Activated CD8-positive, alpha-beta memory T cell treated with anti-CD3 and anti-CD28 coated beads for 1 hour (primary cell): ENCODE measurements at places on chromosomes 5 and 9.

GRCh38 chr5:166165596-166165995 lies 2125.8 kb upstream of the WWC1 start:
- no peak for DNase-seq

- DNase-seq, result no peak
These were observed 39.6 kb upstream of the TEX48 start for GRCh38 chr9:114721491-114722079.

- DNase-seq, result no peak
These were observed 134.1 kb downstream of the LURAP1L start for GRCh38 chr9:12908895-12909294.

- no peak for DNase-seq
These were observed 18.6 kb upstream of the PITX1 start for GRCh38 chr5:135052511-135053145.

GRCh38 chr5:9507974-9508373 lies 37.9 kb downstream of the SEMA5A start:
- no peak for DNase-seq

DNA sequence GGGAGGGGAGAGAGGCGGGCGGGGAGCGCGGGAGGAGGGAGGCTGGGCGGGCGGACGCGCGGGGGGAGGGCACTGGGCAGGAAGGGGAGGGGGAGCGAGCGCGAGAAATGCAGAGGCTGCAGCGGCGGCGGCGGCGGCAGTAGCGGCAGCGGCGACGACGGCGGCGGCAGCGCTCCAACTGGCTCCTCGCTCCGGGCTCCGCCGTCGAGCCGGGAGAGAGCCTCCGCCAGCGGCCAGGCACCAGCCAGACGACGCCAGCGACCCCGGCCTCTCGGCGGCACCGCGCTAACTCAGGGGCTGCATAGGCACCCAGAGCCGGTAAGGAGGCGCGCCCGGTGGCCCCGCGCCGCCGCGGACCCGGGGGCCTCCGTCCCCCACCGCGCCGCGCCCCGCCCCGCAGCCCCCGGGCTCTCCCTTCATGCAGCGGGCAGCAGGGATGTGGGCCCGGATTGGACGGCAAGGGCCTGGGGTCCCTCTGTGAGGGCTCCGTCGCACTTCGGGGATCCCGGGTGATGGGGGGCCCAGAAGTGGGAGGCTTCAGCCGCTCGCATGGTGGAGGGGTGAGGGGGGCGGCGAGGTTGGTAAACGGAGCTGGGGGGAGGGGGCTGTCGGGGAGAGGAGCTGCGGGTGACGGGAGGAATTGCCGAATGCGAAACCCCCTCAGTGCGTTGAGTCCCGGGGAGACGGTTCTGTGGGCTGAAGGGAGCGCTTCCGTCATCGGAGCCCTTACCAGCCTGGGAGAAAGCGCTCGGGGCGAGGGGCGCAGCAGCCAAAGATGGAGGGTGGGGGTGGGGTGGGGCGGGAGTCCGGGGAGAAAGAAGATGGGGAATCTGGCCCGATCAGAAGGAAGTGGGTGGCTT lies at the start of gene BASP1:
Gene BASP1, plus strand, starts transcription at position 139 of the 860 bp plus-strand sequence. CDS start 57,586 bp downstream, outside the sequence.
- DNase-seq, result no peak

DNA sequence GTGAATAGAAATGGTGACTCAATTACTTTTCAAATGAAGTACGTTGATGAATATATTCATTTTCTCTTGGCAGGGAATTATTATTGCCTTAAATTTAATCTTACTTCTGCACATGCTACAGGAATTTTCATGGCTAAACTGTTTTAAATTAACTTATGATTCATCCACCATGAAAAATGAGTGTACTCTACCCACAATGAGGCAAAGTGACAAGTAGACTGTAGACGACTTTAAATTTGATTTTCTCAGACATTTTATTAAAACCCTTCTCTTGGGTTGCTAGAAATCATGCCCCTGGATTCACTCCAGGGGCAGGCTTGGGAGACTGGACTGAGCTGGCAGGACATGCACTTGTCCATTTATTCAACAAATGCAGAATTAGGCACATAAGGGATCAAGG lies 23.5 kb upstream of the ERAP2 start:
- DNase-seq, result no peak

GRCh38 chr9:69671879-69672595 lies at the start of gene APBA1:
TSS of gene APBA1 (minus strand) at chr9:69672371.
- peak; percentile 27 for DNase-seq

- no peak for DNase-seq
These were observed 160.7 kb downstream of the TMEM38B start for GRCh38 chr9:105854783-105855724.

DNA sequence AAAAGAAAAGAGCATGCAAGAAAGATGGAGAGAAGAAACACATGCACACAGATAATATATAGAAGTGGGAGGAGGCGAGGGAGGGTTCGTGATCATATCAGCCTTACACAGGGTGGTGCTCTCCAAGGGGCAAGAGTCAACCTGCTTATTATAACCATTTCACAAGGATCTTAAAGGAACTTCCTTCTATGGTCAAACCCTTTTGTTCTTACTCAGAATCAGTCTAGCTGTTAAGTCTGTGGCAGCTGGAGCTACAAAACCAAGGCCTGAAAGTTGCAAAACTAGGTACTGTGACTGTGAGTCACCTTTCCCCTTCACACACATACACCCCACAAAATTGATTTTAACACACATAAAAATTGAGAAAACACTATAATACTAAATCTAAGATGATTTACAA lies 18.5 kb upstream of the ERMP1 start:
- DNase-seq, result no peak

DNA sequence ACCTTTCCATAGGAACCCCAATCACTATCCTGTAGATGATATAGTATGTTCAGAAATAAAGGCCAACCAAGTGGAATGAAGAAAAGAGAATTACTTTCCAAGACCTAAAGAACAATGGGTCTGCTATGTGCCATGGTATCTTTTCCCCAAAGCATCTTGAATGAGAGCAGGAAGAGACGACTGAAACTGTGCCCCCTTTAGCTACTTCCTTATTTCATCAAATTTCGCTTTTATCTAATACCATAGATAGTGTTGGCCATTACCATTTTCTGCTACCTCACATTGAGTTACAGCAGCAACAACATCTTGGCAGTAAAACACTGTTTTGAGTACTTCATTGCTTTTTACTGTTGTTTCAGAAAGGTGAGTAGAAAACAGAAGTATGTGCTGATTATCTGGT lies 266.6 kb downstream of the CD180 start:
- DNase-seq, result no peak

DNA sequence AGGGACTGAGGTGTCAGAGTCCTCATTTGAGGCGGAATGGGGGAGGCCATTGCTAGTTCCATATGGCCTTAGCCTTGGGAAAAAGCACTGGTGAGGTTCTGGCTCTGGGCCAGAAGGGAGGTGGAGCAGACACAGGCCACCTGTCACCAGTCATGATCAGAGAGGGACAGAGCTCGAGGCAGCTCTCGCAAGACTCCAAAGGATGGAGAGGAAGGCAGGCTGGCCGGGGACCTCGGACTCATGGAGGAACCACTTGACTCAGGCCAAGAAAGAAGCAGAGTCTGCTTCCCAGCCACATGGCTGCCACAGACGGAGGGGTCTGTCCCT lies 29.2 kb upstream of the NSMF start:
- DNase-seq, result no peak

GRCh38 chr5:158521995-158522394 lies 577.7 kb downstream of the EBF1 start:
- no peak for DNase-seq

GRCh38 chr9:6024035-6024554 lies 8.7 kb upstream of the RANBP6 start:
- DNase-seq, result no peak

GRCh38 chr5:133967698-133968203 lies 674 bp downstream of the C5orf15 start:
- DNase-seq, result no peak

DNA sequence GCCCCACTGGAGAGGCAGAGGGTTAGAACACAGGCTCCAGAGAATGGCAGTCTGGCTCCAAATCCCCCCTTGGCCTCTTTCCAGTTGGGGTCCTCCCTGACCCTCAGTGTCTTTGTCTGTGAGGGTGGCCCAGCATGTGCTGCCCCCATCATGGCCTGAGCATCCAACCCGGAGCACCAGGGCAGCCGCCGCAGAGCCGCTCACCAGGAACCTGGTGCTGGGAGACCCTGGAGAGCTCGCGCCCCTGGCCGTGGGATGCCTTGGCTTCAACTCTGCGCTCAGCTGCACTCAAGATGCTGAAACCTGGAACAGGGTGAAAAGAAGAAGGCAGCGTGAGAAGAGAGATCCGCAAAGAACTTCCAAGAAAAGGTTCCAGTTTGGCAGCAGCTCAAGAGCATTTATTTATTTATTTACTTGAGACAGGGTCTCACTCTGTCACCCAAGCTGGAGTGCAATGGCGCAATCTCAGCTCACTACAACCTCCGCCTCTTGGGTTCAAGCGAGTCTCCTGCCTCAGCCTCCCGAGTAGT lies 3.8 kb downstream of the CCDC187 start:
- DNase-seq, result no peak

- DNase-seq, result no peak
These were observed 244.8 kb downstream of the PBX3 start for GRCh38 chr9:125991886-125992529.

- no peak for DNase-seq
These were observed 452.1 kb upstream of the PTPRD start for GRCh38 chr9:11064909-11065308.

GRCh38 chr9:12882430-12882829 lies 107.6 kb downstream of the LURAP1L start:
- DNase-seq, result no peak

DNA sequence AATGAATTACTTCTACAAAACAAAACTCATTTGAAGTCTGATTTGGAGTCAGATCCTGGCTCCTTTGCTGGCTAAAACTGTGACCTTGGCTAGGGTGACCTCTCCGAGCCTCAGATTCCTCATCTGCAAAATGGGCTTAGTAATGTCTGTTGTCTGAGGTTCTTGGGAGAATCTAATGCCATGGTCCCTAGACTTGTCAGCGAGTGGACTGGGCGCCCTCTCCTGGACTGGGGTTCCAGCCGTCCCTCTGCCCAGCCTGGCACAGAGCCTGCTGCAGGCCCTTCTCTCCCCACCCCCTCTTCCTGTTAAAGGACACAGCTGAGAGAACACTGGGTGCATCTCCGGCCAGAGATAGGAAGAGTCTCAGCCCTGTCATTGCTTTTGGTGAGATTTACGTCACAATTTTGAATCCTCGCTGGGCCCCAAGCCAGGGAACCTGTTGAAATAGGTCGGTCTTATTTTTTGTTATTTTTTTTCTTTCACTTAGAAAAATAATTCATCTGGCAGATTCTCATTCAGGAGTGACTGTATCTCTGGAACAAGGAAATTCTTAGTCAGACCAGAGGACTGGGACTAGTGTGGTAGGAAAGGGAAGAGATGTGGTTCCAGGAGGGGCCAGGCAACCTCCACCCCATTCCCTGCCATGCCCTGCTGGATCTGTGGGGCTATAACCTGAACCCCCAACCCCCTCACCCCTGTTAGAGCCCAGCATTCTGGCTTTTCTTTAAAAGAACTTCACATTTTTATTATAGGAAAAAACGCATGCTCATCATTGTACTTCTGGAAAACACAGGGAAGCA lies 48.2 kb upstream of the RPL26L1 start:
- no peak for DNase-seq

DNA sequence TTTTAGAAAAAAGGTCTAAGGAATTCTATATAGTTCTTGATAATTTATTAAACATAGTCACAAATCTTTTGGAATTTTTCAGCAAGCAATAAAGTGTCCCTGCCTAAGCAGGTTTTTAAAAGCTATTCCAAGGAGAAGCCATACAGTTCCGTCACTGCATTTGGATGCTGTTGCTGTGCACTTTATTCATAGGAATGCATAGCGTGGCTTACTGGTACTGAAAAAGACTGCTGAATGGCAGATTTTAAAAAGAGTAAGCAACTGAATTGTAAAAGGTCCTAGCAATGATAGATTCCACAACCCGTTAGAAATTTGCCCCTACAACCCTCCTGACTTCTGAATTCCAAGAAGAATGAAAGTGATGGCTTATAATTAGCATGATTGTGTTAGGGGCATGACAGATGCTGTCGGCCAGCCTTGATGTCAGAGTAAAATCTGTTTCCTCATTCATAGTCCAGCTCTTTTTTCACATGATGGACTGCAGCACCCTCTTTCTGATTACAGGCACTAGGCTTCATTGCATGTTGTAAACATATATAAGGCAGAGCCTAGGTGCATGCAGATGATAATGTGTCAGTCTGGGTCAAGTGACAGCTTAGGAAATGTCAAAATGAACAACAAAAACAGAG lies 227.0 kb downstream of the PDE4D start:
- no peak for DNase-seq
